ENCODE measurements at places on chromosomes 7 and 10.

DNA sequence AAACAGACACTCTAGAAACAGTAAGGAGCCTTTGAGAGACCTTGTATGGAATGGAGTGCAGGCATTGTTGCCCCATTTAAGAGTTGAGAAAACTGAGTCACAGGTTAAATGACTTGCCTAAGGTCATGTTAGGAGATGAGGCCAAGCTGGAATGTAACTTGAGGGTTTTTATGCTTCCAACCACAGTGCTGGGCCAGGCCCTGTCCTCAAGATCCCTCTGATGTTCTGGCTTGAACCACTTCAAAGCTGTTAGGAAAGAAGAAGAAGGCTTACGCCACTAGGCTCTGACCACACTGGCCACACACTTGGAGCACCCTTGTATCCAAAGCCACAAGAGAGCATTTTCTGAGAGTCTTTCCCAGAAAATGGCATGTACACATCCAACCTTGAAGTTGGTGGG lies 42.7 kb downstream of the PLAU start:
- no peak for DNase-seq

- no peak for DNase-seq
Measured at GRCh38 chr7:158377800-158378623, 209.6 kb downstream of the PTPRN2 start.

DNA sequence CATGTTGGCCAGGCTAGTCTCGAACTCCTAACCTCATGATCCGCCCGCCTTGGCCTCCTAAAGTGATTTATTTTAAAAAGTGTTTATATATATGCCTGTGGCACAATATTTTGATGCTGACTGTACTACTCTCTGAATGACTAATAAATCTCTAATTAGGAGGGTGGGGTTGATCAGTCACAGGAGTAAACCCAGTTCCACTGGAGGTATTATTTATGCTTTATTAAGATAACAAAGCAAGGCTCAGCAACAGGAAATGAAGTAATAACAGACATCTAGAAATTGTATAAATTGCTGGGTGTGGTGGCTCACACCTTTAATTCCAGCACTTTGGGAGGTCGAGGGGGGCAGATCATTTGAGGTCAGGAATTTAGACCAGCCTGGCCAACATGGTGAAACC lies 26.0 kb upstream of the MCU start:
- no peak for DNase-seq

- DNase-seq: no peak
Measured at GRCh38 chr7:45073031-45073785, 15.6 kb downstream of the NACAD start.

DNA sequence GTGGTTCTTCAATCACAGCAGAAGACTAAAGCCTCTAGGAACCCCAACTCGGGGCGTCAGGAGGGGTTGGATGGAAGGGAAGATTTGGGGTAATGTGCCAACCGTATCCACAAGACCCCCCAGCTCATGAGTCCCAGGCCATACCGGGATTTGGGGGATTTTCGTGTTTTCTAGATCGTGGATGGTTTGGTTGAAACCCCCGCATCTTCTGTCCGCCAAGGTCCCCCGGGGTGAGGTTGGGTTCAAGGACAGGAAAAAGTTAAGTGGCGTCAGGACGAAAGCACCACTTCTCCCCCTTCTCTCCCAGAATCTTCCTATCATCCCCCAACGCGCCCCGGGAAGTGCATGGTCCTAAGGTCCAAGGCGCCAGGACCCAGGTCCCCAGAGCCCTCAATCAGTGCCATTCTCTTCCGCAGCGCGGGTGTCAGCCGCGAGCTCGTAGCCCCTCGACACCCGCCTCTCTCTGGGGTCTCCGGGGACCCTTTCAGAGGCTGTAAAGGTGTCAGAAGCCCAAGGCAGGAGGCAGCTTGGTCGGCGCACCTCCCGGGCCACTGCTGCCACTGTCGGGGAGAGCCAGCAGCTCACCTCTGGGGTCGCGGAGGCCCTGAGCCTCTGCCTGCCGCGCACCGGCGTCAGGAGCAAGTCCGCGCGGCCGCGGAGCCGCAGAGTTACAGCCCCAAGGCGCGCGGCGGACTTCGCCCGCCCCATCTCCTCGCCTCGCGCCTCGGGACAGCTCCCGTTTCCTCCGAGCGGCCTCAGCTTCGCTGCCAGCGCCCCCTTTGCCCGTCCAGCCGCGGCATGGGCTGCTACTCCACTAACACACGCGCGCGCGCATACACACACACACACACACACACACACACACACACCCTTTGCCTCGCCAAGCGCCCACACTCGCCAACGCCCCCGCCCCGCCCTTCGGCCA lies 1.5 kb downstream of the MKX start:
- no peak for DNase-seq

DNA sequence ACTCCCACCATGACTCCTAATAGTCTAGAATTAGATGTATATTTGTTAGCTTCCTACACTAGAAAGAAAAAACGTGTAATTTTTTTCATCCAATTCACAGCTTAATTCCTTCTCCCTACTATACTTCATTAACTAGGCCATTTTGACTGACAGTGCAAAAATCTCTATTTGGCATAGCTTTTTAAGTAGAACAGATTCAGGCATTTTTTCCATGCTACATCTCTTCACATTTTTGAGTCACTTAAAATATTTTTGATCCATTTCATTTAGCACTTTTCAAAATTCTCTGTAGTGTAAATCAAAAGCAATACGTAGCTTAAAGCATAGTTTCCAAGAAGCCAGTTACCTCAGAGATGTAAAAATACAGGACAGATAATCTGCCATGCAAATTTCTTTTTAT lies 391.1 kb upstream of the NPVF start:
- no peak for DNase-seq

DNA sequence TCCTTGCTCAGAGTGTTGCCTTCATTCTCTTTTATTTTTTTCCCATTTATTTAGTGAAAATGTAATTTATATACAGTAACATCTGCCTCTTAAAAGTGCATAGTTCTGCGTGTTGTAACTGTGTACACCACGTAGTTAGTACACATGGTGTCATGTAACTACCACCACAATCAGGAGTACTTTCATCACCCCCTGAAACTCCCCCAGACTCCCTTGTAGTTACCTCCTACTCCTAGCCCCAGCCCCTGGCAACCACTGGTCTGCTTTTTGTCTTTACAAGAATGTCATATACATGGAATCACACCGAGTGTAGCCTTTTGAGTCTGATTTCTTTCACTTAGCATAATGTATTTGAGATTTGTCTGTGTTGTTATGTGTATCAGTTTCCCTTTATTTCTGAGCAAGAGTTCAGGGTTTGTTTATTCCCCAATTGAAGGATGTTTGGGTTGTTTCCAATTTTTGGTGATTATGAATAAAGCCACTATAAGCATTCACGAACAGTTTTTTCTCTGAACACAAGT lies 50.6 kb downstream of the GRK5 start:
- no peak for DNase-seq

DNA sequence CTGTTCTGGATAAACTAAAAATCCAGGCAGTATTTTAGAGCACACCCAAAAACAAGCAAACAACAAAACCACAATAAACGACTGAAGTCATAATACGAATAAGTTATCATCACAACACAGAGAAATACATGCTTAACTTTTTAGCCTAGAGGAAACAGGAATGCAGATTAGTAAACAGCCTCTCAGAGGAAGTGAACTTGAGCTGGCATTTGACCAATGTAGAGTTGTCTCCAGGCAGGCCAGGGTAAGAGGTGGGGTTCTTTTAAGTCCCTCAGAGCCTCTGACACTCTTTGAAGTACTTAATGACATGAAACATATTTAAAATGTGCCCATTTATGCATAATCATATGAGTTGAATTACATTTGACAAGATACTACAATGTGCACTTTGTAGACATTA lies 43.3 kb upstream of the PLXDC2 start:
- no peak for DNase-seq

- no peak for DNase-seq
Measured at GRCh38 chr10:128448796-128449195, 322.6 kb upstream of the MKI67 start.

DNA sequence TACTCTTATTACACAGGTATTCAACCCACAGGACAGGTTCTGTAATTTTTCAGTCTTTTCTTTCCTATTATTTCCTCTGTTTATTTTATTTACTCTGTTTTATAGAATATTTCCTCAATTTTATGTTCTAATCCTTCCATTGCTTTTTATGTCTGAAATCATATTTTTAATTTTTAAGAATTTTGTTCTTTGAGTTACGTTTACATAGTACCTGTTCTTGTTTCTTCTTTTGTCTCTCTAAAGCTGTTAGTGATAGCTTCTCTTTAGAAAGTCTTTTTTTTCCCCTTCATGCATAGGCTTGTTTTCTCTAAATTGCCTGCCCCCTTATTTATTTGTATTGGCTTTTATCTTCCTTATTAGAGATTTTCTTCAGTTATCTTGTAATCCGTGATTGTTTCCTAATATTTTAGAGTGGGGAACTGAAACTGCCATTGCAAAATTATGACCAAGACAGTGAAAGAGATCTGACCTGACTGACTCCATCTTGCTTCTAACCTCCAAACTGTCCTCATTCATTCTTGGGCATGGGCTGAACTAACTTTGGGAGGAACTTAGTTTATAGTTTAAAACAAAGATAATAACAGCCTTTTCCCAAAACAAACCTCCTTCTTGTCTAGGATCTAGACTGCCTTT lies 187.6 kb downstream of the PFKFB3 start:
- no peak for DNase-seq

DNA sequence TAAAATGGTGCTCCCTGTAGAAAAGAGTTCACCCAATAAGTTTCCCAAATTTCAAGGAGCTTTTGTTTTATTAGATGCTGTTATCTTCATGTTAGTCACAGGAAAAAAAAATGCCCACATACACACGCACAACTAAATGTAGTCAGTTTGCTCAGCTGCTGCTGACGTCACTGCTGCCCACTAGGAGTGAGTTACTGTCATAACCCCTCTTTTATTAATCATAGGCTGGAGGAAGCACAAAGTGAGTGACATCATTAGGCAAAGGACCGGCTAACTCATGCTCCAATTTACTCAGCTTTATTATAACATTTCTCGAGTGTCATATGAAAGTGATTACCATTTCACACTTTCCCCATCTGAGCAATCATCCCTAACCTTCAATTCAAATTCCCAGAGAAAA lies 6.7 kb upstream of the INHBA start:
- DNase-seq: no peak

GRCh38 chr10:19683356-19683755 lies 132.9 kb upstream of the PLXDC2 start:
- no peak for DNase-seq

DNA sequence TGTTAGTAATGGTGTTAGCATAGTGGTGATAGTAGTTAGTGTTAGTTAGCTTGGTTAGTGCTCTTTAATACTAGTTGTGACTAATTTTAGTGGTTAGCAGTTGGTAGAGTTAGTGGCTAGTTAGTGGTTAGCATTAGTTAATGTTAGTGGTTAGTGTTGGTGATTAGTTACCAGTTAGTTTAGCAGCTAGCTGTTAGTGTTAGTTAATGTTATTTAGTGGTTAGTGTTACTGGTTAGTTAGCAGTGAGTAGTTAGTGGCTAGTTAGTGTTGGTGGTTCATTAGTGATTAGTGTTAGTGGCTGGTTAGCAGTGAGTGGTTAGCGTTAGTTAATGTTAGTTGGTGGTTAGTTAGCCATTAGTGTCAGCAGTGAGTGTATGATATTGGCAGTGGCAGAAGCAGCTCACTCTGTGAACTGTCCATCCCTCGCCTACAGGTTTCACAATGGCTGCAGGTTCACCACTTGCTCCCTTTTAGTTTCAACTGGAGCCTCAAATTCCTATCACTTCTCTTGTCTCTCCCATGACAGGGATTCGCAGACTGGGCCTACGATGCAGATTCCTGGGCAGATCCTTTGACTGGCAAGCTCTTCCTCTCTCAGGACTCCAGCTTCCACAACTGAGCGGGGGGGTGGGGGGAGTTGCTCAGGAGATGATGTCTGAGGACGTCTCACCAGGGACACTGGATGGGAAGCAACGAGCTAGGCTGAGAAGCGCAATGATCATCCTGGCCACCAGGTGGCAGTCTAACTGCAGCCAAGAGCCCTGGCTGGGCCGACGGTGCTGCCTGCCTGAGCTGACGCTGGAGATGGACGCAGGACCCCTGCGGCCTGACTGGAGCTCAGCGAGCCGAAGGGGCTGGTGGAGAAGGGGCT lies 19.5 kb downstream of the GHRHR start:
- peak; percentile 78 for DNase-seq

DNA sequence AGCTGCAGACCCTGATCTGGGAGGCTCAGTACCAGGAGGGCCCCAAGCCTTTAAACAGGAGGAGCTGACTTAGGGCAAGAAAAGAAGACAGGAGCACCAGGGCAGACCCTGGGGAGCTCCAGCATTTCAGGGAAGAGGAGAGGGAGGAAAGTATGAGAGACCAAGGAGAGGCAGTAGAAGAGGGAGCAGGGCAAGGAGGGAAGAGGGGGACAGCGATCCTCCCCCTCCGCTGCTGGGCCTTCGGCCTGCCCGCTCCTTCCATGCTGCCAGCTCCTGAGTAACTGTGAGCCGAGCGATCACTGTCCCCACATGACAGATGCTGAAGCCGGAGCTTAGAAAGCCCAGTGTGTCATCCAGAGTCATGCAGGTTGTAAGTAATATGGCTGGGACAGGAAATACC lies 65.9 kb downstream of the ALOX5 start:
- no peak for DNase-seq

DNA sequence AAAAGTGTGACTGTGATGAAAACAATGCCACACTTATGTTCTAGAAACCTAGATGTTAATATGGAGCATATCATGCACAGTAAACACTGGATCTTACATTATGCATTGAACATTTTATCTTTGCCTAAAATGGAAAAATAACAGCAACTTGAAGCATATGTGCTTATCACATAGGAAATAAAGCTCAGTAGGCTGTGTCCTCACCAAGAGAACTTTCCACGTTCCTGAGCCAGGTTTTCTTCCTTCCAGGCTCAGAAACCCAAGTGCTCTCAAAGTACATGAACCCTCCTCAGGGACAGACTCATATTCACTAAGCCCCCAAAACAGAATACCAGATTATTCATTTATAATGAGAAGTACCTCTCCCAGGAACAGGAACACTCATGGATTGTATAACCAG lies 79.4 kb upstream of the PRKAR2B start:
- DNase-seq: no peak

GRCh38 chr10:73529089-73529832 lies 33.4 kb upstream of the PPP3CB start:
- DNase-seq: peak; percentile 29

GRCh38 chr7:131342864-131343442 lies 15.3 kb downstream of the MKLN1 start:
- no peak for DNase-seq

Data from 8988T (cell line).